NCI-H187 (cell line): ENCODE measurements at places on chromosomes 13 and 19.

GRCh38 chr19:13207846-13208671, 57.8 kb downstream of the IER2 start:
- DNase-seq: no peak

GRCh38 chr13:20057214-20057613, 98.7 kb downstream of the ZMYM2 start:
- no peak for DNase-seq

GRCh38 chr19:12098040-12098439, 33.5 kb downstream of the ZNF844 start:
- no peak for DNase-seq

GRCh38 chr19:48354332-48354992, 9.3 kb downstream of the TMEM143 start:
- DNase-seq: no peak

DNA sequence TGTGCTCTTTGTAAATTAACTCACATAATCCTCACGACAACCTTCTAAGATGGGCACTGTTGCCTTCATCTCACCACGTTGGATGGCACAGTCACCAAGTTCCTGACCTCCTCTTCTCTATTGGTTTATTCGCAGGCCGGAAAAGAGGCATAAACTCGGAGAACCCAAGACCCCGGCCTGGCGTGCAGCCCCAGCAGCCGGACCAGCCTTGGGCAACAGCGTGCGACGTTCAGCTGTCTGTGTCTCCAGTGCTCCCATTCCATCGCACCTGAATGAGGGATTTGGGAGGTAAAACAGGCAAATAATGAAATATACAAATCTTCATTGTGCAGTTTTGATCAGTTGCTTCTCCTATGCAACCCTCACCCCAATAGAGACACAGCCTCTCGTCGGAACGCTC, 34.5 kb upstream of the GAS6 start:
- no peak for DNase-seq

GRCh38 chr19:10717356-10718204, at the start of gene DNM2:
Gene DNM2, plus strand, starts transcription at chr19:10718079. Its CDS starts 164 bp downstream, at chr19:10718243.
- peak; percentile 96 for DNase-seq

DNA sequence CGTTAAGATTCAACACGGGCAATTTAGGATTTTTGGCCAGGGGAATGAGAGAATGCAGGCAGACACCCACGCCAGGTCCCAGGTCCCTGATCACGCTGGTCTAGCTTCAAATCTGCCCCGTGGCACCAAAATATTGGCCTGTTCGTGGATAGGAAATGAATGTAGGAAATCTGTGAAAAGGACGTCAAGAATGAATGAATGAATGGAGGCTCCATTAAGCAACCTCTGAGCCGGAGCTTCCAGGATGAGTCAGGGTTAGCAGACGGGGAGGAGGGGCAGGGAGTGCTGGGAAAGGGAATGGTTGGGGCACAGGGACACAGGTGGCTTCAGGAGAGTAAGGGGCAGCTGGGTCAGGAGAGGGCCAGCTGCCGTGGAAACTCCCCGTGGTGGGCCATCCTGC, 4.2 kb downstream of the SULT2B1 start:
- DNase-seq: no peak

GRCh38 chr13:26074706-26075105, 22.9 kb upstream of the SHISA2 start:
- no peak for DNase-seq

- DNase-seq: no peak
Observed at GRCh38 chr13:102777736-102778135, 4.2 kb upstream of the TEX30 start.

GRCh38 chr13:39527961-39528660, 74.9 kb downstream of the LHFPL6 start:
- no peak for DNase-seq

GRCh38 chr13:100636441-100636840, 38.2 kb downstream of the TMTC4 start:
- no peak for DNase-seq

DNA sequence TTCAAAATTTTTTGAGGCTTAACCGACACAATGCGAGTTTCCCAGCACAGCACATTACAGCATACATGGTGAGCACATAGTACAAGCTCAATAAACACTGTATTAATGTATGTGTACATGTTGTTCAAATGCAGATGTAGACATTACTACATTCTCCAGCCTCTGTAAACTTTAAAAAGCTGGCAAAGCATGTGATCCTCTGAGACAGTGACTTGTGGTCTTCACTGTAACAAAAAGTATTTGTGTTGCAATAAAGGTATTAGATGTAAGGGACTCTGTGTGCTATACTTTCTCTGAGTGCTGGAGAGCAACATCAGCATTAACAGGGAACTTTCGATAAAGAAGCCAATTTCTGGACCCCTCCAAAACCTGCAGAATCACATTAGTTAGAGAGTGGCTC, 46.4 kb upstream of the ZNF254 start:
- DNase-seq: no peak

DNA sequence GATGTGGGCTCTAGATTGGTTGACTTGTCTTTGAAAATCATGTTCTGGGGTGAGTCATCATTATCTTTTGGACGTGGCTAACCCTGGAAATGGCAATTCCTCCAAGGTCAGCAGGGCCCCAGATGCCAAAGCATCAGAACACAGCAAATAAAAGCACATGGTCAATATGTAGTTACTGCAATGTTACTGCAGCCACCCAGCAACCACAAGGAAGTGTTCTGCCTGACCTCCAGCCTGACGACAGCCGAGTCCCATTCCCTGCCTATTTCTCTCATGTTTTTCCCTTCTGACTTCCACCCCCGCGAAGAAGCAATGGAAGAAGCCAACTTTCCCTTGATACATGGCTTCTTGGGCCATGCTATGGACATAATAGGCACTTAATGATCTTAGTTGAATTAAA, 577.9 kb downstream of the IRS2 start:
- no peak for DNase-seq

DNA sequence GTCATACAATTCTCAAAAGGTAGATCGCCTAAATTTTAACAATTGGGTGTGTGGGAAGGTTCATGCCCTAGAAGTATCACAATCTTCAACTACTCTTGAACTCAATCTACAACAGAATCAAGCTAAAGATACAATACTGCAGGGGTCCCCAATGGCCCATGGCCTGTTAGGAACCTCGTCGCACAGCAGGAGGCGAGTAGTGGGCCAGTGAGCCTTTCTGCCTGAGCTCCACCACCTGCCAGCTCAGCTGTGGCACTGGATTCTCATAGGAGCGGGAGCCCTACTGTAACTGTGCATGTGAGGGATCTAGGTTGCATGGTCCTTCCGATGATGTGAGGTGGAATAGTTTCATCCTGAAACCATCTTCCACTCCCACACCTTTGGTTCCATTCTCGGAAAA, 230.6 kb downstream of the KLF12 start:
- DNase-seq: no peak

- no peak for DNase-seq
Observed at GRCh38 chr19:1080360-1081161, 13.6 kb downstream of the ARHGAP45 start.

GRCh38 chr19:7200736-7201135, 93.5 kb downstream of the INSR start:
- DNase-seq: no peak

DNA sequence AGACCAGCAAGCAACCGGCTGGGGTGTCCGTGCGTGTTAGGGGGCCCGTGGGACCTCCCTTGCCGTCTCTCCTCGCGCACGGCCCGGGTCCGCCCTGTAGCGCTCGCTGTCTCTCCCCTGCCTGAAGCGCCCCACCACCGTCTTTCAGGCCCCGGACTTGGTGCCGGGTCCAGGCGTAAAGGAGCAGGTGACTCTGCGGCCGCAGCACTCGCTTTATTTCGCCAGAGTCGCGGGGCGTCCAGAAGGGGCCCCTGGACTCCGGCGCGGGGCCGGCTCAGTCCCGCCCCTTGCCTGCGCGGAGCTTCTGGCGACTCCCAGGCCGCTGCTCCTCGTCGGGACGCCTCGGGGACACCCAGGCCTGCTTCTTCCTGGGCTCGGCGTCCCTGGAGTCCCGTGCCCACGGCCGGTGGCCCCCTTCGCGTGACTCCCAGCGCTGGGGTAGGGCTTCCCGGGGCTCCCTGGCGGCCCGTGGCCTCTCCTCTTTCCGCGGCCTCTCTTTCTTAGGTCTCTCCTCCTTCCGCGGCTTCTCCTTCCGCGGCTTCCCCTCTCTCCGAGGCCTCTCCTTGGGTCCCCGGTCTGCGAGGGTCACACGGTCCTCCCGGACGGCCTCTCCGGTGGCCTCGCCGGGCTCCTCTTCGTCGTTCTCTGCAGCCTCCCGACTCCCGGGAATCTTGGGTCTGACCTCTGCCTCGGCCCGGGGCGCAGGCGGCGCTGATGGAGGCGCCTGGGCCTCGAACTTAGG, 3.1 kb downstream of the AMH start:
- no peak for DNase-seq

- no peak for DNase-seq
Observed at GRCh38 chr19:17754634-17755442, 3.6 kb downstream of the FCHO1 start.

GRCh38 chr13:45690636-45691035, 11.5 kb upstream of the CBY2 start:
- DNase-seq: no peak

DNA sequence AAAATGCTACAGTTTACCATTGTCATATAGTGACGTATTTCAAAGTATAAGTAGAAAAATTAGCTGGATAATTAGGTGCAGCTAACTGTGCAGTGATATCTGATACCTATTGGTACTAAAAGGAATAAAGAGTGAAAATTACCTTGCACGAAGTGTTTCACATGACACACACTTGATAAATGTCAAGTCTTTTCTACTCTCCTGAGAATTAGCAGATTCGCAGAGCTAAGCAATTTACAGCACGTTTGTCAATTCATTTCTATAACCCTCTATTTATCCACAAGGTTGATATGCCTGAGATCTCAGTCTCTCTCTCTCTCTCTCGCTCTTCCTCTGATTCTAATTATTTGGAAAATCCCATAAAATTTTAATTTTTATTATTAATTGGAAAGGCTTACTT, 1109.0 kb downstream of the EFNB2 start:
- DNase-seq: no peak

DNA sequence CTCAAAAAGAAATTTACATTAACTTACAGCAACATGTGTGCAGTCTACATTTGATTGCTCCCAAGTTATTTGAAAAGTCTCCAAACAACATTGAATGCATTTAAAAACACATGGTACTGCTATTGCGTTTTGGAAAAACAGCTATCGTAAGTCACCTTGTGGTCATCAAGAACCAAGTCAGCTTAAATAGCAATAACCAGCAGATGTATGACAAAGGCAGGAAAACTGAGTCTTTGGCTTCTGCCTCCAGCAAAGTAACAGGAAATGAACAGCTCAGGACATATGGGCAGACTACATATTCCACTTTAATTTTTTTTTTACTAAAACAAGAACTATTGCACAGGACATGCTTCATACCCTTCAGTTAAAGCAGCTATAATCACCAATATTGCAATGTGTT, 580.6 kb upstream of the SPRY2 start:
- DNase-seq: no peak

DNA sequence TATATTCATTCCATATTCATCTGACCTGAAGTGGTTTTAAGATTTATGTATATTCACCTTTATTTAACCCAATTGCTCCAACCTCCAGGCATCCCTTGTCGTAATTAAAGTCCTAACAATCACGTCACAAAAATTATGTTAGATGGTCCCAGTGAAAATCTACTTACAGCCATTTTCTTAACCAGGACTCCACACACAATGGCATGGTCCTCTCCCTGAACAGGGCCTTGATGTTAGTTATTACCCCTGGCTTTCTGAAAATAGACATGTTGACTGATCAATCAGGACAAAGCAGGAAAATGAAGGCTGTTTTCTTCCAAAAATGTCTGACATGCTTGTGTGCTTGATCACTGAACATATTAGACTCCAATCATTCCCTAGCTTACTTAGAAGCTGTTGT, 542.7 kb upstream of the SLITRK5 start:
- no peak for DNase-seq

DNA sequence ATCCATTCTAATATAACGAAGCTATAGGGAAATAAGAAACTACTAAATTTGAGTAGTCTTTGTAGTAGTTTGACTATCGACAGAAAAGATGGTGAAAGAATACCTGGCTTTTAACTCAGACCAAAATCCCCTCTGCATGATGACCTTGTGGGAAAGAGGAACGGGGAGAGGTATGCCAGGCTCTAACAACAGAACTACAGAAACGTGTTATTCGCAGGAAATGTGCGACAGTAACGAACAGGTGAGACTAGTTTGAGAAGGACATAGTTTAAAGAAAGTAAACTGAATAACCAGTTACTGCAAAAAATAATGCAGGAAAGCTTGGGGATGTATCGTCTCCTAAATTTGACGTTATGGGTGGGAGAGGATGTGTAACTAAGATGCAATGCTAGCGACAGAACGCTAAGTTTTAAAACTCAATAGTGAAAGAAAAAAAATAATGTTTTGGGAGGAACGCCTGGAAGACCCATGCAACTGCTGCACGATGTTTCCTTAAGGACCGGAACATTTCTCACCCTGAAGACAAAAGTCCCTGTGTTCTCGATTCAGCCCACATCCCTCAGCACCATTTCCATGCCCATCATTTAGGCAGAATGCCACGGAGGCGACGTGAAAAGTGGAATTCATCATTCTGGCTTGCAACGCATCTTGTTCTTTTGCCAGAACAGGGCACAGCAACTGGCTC, 1.6 kb upstream of the RAP2A start:
- DNase-seq: no peak

GRCh38 chr19:3095441-3096191, 1.5 kb downstream of the GNA11 start:
- DNase-seq: no peak

GRCh38 chr19:29702161-29702962, 12.7 kb downstream of the C19orf12 start:
- no peak for DNase-seq

DNA sequence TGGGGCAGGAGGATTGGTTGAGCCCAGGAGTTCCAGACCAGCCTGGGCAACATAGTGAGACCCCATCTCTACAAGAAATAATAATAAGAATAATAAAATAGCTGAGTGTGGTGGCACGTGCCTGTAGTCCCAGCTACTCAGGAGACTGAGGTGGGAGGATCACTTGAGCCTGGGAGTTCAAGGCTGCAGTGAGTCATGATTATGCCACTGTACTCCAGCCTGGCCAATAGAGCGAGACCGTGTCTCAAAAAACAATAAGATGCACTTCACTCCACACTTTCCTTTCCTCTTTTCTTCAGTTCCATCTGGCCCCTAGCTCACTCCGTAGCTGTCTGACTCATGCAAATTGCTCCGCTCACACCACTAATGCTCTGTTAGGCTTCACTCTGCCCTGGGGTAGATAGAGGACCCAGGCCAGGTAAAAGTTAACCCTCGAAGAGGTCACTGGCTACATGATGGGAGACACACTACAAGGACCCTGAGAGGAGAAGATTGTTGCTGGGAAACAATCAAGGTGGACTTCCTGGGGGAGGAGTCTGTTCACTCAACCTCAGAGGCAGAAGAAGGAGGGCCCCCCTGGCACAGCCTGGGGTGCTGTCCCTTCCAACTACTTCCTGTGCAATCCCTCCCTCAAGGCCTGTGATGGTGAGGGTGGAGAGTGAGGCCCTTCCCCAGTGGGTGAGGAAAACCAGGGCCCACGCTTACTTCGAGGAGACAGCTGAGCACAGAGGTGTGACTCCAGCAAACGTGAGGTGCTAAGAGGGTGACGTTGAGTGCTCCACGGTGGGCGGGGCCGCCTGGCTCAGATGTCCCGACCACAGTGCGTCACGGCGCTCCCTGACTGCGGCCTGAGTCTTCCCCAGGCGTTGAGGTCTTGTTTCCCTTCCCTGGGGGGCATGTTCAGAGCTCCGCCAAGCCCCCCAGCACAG, 8.8 kb upstream of the TNFSF9 start:
- DNase-seq: no peak

GRCh38 chr13:90238413-90238812, 1109.1 kb upstream of the MIR17HG start:
- DNase-seq: no peak

- DNase-seq: no peak
Observed at GRCh38 chr19:47495478-47496372, 11.7 kb upstream of the KPTN start.
